ENCODE measurements at places on chromosomes 7 and 10.

GRCh38 chr10:76492026-76492425 lies 1060.6 kb downstream of the LRMDA start:
- no peak for DNase-seq

- no peak for DNase-seq
These were observed 997.3 kb downstream of the LRMDA start for GRCh38 chr10:76428551-76429367.

GRCh38 chr10:86450806-86451603 lies 70.6 kb downstream of the WAPL start:
- DNase-seq: no peak

DNA sequence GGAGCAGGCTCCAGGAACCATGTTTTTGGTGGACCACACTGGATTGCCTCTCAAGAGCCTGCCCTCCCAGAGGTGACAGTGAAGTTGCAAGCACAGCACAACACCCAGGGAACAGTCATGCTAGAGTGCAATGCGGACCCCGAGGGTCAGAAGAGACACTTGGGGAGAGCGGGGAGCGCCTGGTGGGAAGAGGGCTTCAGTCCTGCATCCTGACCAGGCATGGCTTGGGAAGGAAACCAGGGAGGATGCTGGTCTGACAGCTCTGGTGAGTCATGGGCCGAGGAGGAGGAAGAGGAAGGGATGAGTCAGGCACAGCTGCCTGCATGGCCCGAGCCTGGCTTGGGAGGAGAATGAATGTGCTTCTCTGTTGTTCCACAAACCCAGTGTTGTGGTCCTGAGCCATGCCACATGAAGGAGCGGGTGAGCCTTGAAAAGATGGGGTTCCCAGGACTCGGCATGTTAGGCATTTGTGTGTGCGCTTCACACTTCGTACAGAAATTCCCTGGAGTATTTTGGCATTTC lies 29.5 kb upstream of the ANKRD2 start:
- DNase-seq: no peak

DNA sequence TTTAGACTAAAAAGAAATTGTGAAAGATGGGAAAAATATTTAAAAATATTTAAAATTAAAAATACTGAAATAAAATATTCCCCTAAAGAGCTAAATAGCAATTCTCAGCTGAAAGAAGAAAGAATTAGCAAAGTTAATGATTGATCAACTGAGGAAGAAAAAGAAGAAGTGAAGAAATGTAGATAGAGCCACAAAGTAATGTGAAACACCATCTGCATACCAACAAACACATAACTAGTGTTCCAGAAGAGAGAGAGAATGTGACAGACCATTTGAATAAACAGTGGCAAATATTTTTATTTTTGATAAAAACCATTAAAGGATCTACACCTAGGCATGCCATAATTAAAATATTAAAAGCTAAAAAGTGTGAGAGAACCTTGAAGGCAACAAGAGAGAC lies 784.5 kb upstream of the ZWINT start:
- no peak for DNase-seq

DNA sequence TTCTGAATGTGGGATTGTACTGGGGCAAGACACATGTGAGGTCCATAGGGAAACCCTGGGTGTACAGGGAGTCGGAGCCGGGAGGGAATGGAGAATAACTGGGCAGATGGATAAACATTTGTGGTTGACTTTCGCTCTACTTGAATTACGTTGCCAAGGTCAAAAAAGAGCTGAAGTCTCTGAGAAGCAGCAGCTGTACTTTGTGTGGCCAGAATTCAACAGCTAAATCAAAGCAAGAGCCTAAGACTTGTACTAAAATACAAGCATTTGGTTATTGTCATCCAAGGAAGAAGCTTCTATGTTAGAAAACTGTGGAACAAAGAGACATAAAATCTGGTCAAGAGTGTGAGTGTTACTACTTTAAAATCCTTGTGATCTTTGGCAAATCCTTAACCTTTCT lies 457.2 kb downstream of the ARL4A start:
- DNase-seq: no peak

- DNase-seq: no peak
These were observed 206.3 kb downstream of the THSD7A start for GRCh38 chr7:11625669-11626068.

- DNase-seq: peak; percentile 31
These were observed 651 bp downstream of the MYO3A start for GRCh38 chr10:25934621-25935139.

- DNase-seq: no peak
These were observed 3.4 kb upstream of the PRKCQ start for GRCh38 chr10:6583447-6583846.

DNA sequence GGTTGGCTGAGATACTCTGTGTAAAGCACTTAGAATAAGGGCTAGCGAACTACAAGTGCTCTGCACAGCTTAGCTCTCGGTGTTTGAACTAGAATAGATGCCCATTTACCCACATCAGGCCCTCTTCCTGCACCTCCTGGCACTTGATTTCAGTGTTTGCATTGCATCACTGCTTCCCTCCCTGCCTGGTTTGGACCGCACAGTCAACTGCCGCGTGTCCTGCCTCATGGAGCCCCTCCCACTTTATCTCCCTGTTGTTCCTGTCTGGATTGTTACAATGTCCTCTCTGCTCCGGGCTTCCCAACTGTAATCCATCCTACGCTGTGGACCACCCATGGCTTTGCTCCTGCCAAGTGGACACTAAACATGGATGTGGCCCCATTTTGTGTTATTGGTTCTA lies 2.3 kb downstream of the FAM107B start:
- DNase-seq: no peak

DNA sequence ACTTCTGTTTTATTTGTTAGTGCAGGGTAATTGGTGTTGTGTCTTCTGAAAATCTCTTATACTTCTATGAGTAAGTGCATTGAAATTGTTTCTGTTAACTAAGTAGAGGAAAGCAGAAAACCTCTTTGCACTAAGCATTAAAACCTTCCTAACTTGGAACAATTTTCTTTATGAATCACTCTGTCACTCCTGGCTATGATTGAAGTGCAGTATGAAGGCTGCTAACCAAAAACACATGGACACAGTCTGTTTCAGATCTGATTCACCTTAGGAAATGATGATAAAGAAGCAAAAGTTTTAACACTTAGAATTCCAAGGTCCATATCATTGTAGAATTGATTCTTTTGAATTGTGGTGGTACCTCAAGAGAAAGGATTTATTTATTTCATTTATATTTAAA lies 41.9 kb downstream of the MET start:
- no peak for DNase-seq

DNA sequence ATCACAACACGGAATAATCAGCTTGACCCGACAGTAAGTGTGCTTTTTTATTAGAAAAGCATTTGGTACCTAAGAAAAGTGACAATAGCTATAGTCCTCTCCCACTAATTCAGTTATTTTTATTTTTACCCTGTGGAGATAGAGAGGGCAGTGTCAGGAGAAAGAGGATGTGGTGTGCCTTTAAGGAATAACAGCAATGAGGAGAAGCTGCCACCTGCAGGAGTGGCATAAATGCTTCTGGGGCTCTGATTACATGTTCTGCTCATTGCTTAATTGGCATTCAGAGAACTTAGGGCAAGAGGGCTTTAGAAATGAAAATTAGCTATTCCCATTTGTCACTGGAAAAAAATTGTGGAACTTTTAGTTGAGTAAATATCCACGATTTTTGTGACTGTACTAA lies 60.1 kb downstream of the DENND11 start:
- no peak for DNase-seq

- no peak for DNase-seq
These were observed 107.3 kb downstream of the SMURF1 start for GRCh38 chr7:99036546-99037111.

GRCh38 chr10:86959737-86960002 lies 1.3 kb downstream of the SNCG start:
- no peak for DNase-seq

GRCh38 chr10:101535949-101536348 lies 52.1 kb downstream of the POLL start:
- DNase-seq: peak; percentile 76

DNA sequence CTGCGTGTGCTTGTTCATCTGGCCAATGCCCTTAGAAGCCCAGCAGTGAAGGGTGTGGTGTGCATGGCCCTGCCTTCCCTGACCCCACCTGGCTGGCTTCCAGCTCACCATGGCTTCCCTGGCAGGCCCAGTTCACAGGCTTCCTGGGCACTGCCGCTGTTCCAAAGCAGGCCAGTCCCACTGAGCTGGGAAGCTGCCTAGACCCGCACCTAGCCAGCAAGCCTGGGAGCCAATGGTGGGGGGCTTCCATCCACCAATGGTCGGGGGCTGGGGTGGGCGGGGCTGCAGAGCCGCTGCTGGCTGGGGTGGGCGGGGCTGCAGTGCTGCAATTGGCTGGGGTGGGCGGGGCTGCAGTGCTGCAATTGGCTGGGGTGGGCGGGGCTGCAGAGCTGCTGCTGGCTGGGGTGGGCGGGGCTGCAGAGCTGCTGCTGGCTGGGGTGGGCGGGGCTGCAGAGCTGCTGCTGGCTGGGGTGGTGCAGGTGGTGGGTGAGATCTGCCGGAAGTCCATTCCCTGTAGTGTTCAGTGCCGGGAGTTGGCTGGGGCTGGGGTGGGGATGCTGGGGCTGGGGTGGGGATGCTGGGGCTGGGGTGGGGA lies 12.4 kb downstream of the CALY start:
- DNase-seq: no peak

- DNase-seq: no peak
These were observed 76.5 kb upstream of the PCBD1 start for GRCh38 chr10:70964881-70965280.

DNA sequence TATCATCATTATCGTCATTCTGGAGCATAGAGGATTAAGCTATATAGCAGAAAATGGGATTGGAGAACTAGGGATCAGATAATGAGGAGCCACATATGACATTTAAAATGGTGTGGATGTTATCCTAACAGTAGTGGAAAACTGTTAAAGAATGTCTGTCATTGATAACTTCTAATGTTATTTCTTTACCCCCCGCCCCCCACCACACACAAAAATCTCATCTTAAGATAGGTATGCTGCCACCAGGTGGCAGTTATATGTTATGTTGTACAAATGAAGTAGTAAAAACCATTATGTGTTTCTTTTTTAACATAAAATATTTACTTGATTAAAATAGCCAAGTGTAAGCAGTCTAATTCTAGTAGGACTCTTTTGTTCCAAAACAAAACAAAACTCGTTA lies 13.0 kb downstream of the AKAP9 start:
- peak; percentile 17 for DNase-seq
